ENCODE measurements at places on chromosomes 1 and 21. TPM values are rescaled to one million over a fixed set of nuclear protein-coding genes. Genes with fewer than 3 reads are reported as not detected.

SLC6A17 gene
- not detected for total RNA-seq

NBPF4 gene
- total RNA-seq = not detected

SV2A gene
- total RNA-seq = 0.63 TPM

DMBX1 gene
- not detected for total RNA-seq

KIF2C gene
- total RNA-seq = 49.8 TPM

MSH4 gene
- total RNA-seq = 0.10 TPM

CRYAA gene
- total RNA-seq = not detected

SYDE2 gene
- total RNA-seq = 5.2 TPM

AVPR1B gene
- total RNA-seq = not detected

CNR2 gene
- total RNA-seq = not detected

C1orf87 gene
- not detected for total RNA-seq

GJB5 gene
- not detected for total RNA-seq

CRYBG2 gene
- not detected for total RNA-seq

RHD gene
- total RNA-seq = not detected

FAM78B gene
- 0.38 TPM for total RNA-seq

TRAF3IP3 gene
- total RNA-seq = not detected

GPR25 gene
- total RNA-seq = not detected

MAN1C1 gene
- not detected for total RNA-seq

CLIC6 gene
- not detected for total RNA-seq

CASQ1 gene
- not detected for total RNA-seq

LAD1 gene
- not detected for total RNA-seq

OR10K1 gene
- not detected for total RNA-seq

ASCL5 gene
- 0.15 TPM for total RNA-seq

UROD gene
- 89.2 TPM for total RNA-seq

METTL18 gene
- 20.0 TPM for total RNA-seq

TNFRSF4 gene
- not detected for total RNA-seq

MR1 gene
- 11.5 TPM for total RNA-seq

ITLN2 gene
- not detected for total RNA-seq

S1PR1 gene
- not detected for total RNA-seq

GLMP gene
- 50.5 TPM for total RNA-seq

PIGR gene
- total RNA-seq = not detected

FMO1 gene
- not detected for total RNA-seq

OPTC gene
- total RNA-seq = not detected

FNDC5 gene
- 0.59 TPM for total RNA-seq

USH2A gene
- 0.02 TPM for total RNA-seq

KCNA3 gene
- total RNA-seq = not detected

VWA5B1 gene
- total RNA-seq = not detected

PROX1 gene
- 0.12 TPM for total RNA-seq

TFF3 gene
- not detected for total RNA-seq

MPZ gene
- total RNA-seq = 54.3 TPM

LEFTY1 gene
- total RNA-seq = not detected

KLHL21 gene
- total RNA-seq = 14.5 TPM
